Stimulated activated CD4-positive, alpha-beta T cell treated with anti-CD3 and anti-CD28 coated beads, Interleukin-4, amount 100 ng/mL, for 48 hours (primary cell): ENCODE measurements at places on chromosomes 3 and 15.

DNA sequence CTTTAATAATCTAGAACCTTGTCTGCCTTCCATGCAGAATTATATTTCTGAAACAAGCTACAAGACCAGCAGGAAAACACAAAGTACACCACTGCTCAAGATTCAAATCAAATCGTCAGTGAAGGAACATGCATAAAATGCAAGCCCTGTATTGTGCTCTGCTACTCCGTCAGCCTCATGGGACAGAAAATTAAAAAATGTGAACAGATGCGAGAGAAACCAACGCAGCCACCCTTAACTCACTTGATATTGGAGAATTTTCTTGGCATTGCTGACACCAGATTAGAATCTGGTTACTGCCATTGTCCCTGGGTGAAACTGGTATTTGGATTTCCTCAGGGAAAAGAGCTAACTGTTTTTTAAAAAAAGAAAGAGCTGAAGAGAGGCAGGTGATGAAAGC is 23.6 kb downstream of the ANXA2 start:
- no peak for DNase-seq

GRCh38 chr3:136939489-136939888 is 18.3 kb upstream of the IL20RB start:
- DNase-seq = no peak

- no peak for DNase-seq
Measured at GRCh38 chr3:106540743-106541142, 671.9 kb upstream of the CBLB start.

DNA sequence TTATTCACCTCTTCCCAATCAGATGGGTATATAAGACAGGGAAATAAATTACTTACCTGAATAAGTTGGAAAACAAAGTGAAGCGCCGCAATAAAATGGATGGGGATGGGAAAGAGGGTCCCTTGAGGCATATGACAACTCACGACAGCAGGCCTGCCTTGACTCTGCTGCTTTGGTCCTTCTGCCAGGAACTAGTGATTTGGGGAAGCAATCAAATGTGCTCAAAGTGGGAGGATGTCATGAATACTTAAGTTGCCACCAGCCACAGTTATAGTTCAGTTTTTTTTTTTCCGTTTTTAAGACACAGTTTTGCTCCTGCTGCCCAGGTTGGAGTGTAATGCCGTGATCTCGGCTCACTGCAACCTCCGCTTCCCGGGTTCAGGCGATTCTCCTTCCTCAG is 4.6 kb downstream of the PARL start:
- DNase-seq = no peak

DNA sequence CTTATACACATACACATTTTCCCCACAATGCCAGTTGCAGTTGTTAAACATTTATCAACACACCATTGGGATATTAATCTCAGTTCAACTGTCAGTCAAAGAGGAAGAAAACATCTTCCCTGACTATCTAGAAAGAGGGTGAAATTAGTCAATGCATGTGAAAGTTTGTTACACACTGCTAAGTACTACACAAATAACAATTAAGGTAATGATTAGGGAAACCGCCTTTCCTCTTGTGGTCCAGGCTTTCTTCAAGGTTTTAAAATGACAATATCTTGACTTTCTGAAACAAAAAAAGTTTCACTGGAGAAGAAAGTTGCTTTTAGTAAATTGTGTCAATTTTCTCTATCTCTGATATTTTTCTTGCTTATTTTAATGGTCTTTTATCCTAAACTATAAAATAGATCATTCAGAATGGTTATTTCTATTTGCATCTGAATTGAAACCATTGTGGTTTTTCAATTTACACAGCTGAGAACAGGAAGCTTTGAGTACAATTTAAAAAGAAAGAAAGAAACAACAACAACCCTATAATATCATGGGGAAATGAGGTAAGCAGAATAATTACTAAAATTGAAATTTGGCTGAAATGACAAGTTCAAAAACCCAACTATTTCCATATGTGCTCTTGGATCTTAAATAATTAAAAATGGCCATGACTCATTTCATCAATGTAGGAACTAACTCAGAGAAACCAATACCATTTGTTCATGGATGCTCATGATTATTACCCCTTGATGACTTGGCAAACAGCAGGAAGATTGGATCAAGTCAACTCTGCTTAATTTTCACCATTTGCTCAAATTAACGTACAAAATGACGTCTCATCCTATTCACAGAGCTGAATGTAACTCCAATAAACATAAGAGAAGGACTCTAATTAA is 31.7 kb downstream of the GPR149 start:
- DNase-seq = no peak

DNA sequence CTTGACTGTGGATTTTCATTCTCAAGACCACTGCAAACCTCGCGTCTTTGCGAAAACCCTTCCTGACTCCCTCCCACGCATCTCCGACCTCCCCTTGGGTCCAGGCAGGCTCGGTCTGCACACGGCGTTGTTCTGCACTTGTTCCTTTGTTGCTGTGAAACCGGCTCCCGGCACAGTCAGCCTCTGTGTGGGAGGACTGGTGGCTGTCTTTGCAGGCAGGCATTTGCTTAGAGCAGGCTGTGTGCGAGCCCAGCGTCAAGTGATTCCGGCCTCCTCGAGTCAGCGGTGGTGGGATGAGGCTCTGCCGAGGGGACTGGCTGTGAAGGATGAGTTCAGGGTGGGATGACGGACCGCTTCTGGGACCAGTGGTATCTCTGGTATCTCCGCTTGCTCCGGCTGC is 102.6 kb upstream of the ROPN1 start:
- no peak for DNase-seq

DNA sequence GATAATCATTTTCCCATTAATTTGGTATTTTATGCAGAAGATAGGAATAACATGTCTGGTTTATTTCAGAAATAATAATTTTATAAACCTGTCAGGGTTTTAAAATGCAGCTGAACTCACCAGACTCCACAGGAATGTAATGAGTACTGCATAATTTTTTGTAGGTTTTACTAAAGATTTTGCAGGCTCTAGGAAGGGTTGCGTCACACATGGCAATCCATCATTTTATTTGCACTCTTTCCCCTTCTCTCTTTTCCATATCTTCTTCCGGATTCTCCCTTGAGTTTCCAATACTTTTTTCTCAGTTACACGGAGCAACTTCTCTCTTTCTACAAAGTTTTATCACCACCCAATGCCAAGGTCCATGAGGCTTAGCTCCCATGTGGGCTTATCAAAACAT is 234.7 kb downstream of the NFKBIZ start:
- no peak for DNase-seq
